Stimulated activated CD4-positive, alpha-beta T cell treated with anti-CD3 and anti-CD28 coated beads, TNF-alpha, amount 100 ng/mL, for 4 hours (primary cell): ENCODE measurements at places on chromosomes 6 and 20.

GRCh38 chr6:142407685-142408273, 106.0 kb downstream of the ADGRG6 start:
- no peak for DNase-seq

DNA sequence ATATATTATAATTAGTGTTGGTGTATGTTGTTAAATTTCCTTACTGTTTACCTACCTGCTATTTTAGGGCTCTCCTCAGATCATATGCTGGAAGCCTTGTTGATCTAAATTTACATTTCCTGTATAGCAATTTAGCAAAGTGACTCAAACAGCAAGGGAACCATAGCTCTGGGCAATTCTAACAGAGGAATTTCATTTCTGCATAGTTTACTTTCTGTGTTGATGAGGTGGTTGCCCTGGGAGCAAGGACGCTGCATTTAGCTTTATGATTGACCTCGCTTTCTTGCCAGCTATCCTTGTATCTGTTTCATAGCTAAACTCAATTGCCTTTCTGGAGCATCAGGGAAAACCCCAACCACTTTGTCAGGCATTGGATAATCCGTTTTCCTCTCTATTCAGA, 810.8 kb downstream of the GRIK2 start:
- DNase-seq = no peak

DNA sequence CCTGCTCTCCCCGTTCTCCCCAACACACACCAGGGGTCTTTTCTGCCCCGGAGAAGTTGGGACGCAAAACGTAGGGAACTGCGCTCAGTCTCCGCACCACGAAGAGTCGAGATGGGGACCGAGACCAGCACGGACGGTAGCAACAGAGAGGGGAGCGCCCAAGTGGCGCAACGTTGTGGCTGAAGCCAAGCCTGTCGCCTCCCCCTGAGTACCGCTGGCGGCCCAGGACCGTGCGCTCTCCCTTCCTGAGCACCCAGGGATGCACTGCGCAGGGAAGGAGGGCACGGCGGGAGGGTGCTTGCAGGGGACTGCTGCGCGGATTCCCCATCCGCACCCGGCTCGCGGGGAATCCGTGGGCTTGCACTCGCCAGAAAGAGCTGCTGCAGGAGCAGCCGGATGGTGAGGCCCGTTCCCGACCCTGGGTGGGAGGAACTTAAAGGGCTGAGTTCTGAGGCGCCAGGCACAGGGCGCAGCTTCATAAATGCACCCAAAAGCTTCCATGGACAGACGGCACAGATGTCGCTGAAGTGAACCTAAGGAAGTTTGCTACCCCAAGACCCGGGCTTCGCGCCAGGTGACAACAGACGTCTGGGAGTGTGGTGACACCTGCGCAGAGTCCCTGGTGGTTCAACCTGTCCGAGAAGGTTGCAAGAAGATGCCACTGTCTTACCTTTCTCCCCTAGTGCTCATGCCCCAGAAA, 178.7 kb downstream of the TBXT start:
- DNase-seq = no peak

- no peak for DNase-seq
Measured at GRCh38 chr6:110950440-110950839, 8.1 kb upstream of the GTF3C6 start.

DNA sequence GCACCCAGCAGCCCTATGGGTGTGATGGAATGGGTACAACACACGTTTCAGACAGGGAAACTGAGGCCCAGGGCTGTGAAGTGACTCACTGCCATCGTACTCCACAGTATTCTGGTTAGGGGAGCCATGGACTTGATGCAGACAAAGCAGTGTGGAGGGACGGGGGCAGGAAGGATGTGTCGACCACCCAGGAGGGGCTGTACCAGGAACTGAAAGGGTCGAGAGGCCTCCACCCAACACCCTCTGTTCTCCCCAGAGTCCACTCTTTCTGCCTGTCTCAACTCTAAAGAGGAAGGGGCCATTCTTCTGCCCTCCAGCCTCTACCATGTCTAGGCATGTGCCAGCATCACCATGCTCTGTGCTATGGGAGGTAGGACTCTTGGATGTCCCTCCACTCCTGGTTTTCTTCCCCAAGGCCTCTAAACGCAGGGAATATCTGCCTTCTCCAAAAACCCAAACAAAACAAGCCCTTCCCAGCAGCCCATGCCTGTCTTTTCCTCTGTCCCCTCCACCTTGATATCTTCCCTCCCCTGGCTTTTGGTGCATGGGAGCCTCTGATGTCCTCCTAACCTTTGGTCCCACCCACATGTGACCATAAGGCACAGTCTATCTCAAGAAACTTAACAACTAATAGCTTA, 7.4 kb downstream of the SLC22A1 start:
- no peak for DNase-seq
